Caco-2 (cell line): ENCODE measurements at places on chromosomes 6 and 20.
A peak's percentile ranks its signal among the peaks of the same experiment; 100 is the strongest.

DNA sequence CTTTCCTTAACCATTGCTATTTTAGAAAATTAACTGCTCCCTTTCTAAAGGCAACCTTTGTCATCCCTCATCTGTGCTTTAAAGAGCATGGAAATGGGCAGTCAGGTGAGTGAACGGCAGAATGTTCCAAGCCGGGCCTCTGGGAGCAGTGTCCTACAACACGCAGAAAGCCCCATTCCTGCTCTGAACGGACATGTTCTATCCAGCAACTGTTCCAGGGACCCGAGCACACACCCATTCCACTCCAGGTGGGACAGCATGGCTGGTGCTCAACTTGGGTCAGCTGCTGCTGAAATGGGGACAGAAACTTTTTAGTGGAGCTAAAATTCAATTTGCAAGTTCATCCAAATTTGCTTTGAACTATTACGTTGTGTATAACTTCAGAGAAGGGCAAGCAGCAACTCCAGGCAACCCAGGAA lies 26.7 kb downstream of the DIDO1 start:
- DNase-seq = no peak
- H3K4me3 ChIP-seq = no peak overlapping the region
- H3K27ac ChIP-seq = peak overlapping the region; percentile 82
- H3K36me3 ChIP-seq = peaks cover 13% of the 10 kb centered on the region

- H3K4me3 ChIP-seq = no peak overlapping the region
- DNase-seq = no peak
- H3K4me1 ChIP-seq = no peaks in the 10 kb centered on the region
- no peak overlapping the region for H3K27ac ChIP-seq
- no peaks in the 10 kb centered on the region for H3K27me3 ChIP-seq
These were observed 142.7 kb downstream of the LRRC1 start for GRCh38 chr6:53937461-53937860.

DNA sequence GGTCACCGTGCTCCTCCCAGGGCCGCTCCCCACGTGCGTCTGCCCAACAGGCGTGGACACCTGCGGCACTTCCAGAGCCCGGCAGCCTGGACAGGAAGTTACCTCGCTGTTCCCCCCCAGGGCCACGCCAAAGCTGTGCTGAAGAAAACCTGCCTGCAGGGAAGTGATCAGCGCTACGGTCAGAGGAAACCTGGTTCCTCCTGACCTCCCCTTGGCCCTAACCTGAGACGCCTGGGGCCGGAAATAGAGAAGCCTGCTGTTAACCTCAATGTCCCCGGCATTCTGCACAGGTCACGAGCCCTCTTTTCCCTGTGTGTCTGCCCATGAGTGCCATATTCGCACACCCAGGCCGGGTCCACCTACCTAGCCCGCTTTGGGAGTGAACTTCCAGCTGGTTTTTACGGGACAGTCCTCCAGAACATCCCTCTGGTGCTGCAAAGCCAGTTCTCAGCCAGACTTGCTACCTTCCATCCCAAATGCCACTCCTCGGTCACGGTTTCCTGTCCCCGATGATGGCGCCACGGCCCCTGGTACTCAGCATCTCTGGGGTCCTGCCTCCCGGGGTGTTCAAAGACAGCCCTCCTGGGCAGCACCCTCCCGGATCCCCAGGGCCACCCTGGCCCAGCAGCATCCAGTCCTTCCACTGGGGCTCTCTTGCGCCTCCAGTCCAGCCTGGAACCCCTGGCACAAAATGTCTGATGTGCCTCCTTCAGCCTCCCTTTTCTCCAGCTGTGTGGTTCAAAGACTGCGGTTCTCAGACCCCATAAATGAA lies 12.0 kb upstream of the IRF4 start:
- no peak overlapping the region for H3K4me3 ChIP-seq
- H3K27me3 ChIP-seq = no peaks in the 10 kb centered on the region
- no peak for DNase-seq
- H3K36me3 ChIP-seq = no peaks in the 10 kb centered on the region
- H3K4me1 ChIP-seq = no peaks in the 10 kb centered on the region

GRCh38 chr6:156779206-156780094 lies 2.3 kb downstream of the ARID1B start:
- H3K4me1 ChIP-seq = peaks cover 16% of the 10 kb centered on the region
- no peaks in the 10 kb centered on the region for H3K36me3 ChIP-seq
- H3K27me3 ChIP-seq = no peaks in the 10 kb centered on the region
- H3K27ac ChIP-seq = peak overlapping the region; percentile 78
- peak overlapping the region; percentile 88 for H3K4me3 ChIP-seq
- peak; percentile 53 for DNase-seq

GRCh38 chr20:53570446-53571276 lies 23.0 kb downstream of the ZNF217 start:
- H3K27ac ChIP-seq = no peak overlapping the region
- no peak overlapping the region for H3K4me3 ChIP-seq
- no peaks in the 10 kb centered on the region for H3K4me1 ChIP-seq

DNA sequence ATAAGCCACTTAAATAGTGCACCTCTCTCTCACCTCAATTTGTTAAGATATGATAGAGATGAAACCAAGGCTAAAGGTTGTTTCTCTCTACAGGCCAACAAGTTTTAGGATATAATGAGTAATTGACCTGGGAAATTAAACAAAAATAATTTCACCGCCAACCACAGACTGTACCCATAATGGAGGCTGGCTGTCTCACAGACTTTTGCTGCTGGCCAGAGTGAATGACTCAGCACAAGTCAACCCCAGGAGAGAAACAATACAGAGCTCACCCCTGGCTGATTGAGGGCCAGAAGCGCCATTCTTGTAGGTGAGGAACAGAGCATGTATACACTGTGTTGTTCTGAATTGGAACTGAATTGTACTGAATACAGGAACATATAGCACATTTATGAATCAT lies 99.9 kb downstream of the CAP2 start:
- no peak overlapping the region for H3K27ac ChIP-seq
- H3K4me3 ChIP-seq = no peak overlapping the region
- no peaks in the 10 kb centered on the region for H3K27me3 ChIP-seq
- H3K36me3 ChIP-seq = no peaks in the 10 kb centered on the region

DNA sequence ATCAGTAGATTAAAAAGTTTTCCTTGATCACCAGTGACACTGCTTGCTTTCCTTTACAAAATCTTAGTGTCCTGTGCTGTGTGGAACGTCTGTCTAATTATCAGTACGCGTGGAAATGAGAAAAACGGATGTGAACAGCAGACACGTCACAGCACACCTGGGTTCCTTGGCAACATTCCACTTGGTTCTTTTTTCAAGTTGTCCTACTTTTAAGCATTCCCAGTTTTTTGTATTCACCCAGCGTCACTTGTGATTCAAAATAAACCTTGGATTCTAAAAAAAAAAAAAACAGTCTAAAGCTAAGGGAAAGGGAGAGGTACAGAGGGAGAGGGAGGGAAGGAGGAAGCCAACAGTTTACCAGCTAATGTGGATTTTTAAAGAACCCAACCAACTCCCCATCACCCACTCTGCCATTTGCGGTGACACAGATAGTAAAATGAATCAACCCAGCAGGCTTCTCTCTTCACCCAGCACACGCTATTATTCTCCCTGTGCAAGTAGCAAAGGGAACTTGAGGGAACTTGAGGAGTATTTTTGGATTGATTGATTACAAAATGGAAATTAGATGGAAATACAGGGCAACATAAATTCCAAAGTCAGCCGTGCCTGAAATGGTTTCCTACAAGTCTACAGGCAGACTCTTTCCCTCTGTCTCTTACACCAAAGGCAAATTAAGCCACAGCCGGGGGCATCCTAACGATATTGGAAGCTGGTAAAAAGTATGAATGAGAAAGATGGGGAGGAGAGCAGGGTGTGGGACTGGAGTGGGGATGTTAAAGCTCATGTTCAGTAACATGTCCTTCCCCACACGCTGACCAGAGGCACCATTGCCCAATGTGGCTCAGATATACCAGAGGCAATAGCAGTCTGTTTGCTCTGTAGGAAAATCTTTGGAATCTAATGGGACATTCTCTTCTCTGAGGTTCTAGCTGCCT lies 129.8 kb downstream of the SASH1 start:
- H3K27ac ChIP-seq = no peak overlapping the region
- no peaks in the 10 kb centered on the region for H3K36me3 ChIP-seq
- no peaks in the 10 kb centered on the region for H3K27me3 ChIP-seq
- DNase-seq = no peak

DNA sequence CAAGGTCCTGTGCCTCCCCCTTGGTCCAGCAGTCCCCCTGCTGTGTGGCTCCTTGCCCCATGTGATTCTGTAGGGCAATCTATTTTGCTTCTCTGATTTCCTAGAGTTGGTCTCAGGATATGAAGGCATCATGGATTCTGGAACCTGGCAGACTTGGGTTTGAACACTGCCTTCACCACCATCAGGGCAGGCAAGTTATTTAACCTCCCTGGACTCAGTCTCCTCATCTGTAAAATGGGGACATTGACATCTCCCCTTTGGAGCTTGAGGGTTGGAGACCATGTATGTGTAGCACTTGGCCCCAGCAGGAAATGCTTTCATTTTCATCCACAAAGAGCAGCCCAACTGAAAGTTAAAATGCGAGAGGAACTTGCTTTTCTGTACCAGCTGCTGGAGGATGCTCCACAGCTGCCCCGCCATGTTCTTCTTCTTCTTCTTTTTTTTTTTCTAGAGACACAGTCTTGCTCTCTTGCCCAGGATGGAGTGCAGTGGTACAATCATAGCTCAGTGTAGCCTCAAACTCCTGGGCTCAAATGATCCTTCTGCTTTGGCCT lies 6.7 kb downstream of the TOX2 start:
- no peaks in the 10 kb centered on the region for H3K4me1 ChIP-seq
- peaks cover 6% of the 10 kb centered on the region for H3K27me3 ChIP-seq
- H3K4me3 ChIP-seq = no peak overlapping the region
- no peak overlapping the region for H3K27ac ChIP-seq
